ENCODE measurements at places on chromosomes 5 and 9.
A peak's percentile ranks its signal among the peaks of the same experiment; 100 is the strongest.

- no peak for DNase-seq
These were observed 102.9 kb downstream of the LIFR start for GRCh38 chr5:38453506-38453905.

GRCh38 chr5:68533051-68533450, 317.5 kb downstream of the PIK3R1 start:
- no peak for DNase-seq

- no peak for DNase-seq
These were observed 62.5 kb downstream of the MRPL36 start for GRCh38 chr5:1736889-1737711.

GRCh38 chr5:134175921-134176510, 734 bp downstream of the SKP1 start:
- no peak for DNase-seq

DNA sequence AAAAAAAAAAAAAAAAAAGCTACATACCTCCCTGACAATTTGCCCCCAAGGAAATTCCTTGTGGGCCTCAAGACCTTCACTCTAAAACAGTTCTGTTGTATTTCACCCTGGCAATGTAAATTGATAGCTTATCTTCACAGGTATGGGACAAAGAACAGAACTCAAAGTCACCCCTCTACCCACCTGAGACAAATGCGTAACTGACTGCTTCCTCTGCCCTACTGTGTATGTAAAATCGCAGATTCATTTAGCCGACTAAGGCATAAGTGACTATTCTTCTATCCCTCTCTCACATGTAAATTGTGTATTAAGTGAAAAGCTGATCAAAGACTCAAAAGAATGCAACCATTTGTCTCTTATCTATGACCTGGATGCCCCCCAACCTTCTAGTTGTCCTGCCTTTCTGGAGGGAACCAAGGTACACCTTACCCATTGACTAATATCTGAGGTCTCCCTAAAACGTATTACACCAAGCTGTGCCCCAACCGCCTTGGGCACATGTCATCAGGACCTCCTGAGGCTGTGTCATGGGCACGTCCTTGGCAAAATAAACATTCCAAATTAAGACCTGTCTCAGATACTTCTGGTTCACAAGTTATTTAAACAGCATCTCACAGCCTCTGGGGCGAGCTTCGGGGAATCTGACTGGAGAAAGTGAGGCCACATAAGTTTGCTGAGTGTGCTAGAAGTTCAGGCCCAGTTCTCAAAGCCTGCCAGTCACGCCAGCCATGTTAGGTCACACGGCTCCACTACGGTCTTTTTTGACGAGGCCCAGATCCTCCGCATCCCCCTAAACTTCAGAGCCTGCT, 954 bp downstream of the TBCA start:
- DNase-seq, result no peak

- no peak for DNase-seq
These were observed 6.7 kb downstream of the ERP44 start for GRCh38 chr9:100092066-100092465.

- DNase-seq, result peak; percentile 79
These were observed 78.9 kb upstream of the RPS23 start for GRCh38 chr5:82356808-82357671.

DNA sequence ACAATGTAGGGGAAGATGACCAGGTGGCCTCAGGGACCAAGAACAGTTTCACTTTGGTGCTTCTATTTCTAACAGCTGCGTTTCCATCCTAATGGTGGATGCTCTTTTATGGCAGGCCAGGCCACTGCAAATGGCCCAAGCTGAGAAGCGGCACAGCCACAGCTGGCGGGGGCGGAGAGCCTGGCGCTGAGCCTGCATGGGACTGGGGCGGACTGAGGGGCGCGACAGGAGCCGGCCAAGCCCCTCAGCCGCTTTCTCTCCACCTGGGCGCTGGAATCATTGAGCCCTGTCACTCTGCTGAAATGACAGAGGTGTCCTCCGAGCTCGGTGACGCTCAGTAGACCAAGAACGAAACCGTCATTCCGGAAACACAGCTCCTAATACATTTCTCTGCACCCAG, 317.3 kb upstream of the PDE4D start:
- DNase-seq, result no peak

- no peak for DNase-seq
These were observed 90.9 kb downstream of the CARTPT start for GRCh38 chr5:71810023-71810422.

GRCh38 chr9:113601656-113602055, 138.1 kb downstream of the RGS3 start:
- DNase-seq, result no peak

GRCh38 chr9:130542457-130543228, 36.7 kb upstream of the FUBP3 start:
- DNase-seq, result no peak

GRCh38 chr5:82352146-82352791, 74.1 kb upstream of the RPS23 start:
- no peak for DNase-seq

DNA sequence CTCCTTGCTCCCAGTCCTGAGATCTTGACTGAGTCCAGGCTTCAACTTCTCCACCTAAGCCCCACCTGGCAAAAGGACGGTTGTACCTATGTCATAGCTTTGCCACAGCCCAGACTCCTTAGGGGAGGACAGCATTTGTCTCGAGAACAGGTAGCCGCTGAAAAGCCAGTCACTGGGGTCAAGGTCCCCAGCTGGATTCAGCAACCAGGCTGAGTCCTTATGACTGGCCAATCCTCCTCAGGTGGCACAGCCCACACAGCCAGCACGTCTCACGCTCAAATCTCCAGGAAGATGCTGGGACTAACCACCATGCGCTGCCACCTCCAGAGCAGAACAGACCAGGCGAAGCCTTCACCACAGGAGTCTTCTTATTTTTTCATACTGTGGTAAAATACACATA, 27.9 kb upstream of the SMU1 start:
- no peak for DNase-seq

DNA sequence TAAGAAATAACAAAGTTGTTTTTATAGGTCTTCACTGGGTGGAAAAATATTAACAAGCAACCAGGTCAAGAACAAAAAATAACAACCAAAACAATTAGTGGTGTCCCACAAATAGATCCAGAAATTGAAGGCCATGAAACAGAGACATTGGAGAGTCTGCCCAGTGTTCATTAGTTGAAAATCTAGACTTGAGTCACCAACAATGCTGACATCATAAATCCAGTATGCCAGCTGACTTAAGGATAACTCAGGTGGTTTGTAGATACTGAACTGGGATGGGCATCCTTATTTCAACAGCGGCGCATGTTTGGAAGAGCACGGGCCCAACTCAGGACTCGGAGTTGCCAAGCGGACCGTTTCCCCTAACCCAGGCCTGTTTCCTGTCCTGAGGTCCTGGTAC, 80.7 kb upstream of the TNFAIP8 start:
- DNase-seq, result no peak

GRCh38 chr9:134474055-134474370, 147.8 kb downstream of the RXRA start:
- peak; percentile 79 for DNase-seq

GRCh38 chr5:157817387-157817702, 41.6 kb downstream of the CLINT1 start:
- DNase-seq, result no peak

Data from Right ventricle myocardium inferior (tissue), 1 donor.